ENCODE measurements at places on chromosomes 12 and 14.

DNA sequence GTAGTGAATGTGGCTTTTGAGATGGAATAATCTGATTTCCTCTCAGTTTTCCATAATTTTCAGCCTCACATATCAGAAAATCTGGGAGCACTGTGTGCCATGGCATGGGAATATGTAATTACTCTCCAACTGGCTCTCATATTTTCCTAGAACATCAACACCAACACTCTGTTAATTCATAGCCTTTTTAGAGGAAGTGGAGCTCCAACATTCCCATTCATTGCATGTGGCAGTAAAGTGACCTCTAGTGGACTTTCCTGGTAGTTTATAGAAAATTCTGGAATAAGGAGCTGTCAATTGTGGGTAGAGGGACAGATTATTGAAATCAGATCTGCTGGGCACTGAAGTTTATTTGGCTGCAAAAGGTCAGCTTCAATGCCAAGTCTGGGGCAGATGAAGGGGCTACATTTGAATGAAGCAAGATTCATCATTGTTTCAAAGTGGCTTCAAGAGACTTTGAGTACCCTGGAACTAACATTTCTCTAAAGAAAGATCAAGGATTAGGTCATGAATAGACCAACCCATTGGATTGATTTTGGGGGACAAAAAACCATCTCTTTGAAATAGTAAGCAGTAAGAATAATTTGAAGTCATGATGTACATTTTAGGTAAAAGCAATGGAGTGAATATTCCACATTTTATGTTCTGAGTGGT lies 23.6 kb upstream of the USP44 start:
- DNase-seq, result no peak

DNA sequence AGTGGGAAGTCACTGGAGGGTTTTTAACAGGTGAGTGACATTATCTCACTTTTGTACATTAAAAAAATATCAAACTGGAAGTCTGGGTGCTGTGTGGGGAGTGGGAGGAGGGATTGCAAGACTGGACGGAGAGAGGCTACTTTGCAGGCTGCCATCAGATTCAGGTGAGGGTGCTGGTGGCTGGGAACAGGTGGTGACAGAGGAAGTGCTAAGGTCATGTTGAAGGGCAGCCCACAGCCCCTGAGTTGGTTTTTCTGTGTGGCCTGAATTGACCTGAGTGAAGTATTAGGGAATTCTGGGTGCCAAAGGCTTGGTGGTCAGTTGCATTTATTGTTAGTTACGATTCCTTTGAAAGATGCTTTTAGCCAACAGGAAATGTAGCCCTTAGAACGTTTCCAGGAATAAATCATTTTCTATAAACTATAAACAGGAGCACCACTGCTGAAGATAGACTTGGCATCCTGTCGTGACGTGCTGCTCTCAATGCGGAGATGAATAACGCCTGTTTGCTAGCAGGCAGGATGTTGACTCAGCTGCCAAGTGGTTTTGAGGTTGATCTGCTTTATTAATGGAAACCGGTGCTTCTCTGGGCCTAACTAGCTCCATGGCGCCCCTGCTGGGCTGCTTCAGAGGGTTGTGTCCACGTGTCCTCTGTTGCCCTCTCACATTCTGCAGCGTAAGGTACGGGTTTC lies 707.5 kb upstream of the TMEM132C start:
- peak; percentile 34 for DNase-seq

DNA sequence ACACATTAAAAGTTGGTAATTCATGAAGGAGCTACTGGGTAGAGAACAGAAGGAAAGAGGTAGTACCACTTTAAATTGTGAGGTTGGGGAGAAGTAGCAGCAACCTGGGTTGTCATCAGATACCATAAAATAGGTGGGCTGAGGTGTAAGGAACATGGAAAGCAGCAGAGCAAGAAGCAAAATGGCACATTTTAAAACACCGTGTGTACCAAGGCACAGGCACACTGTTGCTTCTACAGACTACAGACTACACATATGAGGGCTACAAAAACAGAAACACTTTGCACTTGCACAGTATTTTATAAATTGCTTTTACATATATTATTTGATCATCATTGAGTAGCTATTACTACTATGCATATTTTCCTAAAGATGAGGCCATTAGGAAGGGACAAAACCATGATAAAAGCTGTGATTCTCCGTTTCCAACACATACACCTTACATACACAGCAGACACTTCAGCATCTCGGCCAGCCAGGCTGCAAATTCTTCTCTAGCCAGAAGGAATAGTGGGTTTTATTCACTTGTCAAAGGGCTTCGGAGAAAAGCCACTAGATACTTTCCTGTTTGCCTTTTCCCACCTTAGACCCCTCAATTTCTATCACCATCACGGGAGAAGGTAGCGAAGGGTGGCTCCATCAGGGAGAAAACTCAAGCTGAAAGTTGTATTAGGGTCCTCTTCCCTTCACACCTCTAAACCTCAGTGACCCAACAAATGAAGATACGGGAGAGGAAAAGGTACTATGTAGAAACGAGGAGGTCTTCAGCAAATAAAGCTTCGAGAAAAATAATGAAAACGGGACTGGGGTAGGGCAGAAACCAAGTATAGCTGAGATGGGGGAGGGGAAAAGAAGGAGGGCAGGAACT lies 1.6 kb downstream of the PYM1 start:
- peak; percentile 7 for DNase-seq

- no peak for DNase-seq
Observed at GRCh38 chr12:41325336-41325735, 137.2 kb downstream of the PDZRN4 start.

DNA sequence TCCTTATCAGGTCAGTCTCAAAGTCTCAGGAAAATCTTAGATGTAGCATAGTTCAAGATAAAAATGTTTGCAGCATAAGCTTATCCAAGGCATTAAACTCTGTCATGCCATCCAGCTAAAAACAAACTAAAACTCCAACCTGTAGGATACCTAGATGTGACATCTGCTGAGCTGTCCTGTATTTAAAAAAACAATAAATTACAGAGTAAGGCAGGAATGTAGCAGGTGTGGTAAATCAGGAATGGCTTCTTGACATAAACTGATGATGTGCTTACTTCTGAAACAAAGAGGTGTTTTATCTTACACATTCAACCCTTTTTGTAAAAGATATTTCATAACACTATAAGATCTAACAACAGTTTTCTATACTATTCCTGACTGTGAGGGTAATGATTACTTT lies 30.6 kb upstream of the DLGAP5 start:
- no peak for DNase-seq

- no peak for DNase-seq
Observed at GRCh38 chr14:93322929-93323599, 9.8 kb downstream of the BTBD7 start.

DNA sequence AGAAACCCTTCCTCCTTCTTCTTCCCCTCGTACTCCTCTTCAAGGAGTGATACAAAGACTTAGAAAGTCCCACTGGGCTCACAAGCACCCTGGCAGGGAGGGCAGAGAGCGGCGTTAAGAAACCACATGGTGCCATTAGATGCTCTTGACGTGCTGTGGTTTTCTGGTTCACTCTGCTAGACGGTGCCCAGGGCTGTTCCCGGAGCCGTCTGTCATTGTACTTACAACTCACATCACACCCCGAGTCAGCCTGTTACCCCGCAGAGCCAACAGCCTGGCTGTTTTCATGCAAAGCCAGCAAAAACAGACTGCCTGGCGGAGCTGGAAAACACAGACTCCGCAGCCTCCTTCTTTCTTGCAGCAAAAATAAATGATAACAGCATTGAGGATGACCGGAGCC lies 232.6 kb upstream of the TBX3 start:
- DNase-seq, result no peak

DNA sequence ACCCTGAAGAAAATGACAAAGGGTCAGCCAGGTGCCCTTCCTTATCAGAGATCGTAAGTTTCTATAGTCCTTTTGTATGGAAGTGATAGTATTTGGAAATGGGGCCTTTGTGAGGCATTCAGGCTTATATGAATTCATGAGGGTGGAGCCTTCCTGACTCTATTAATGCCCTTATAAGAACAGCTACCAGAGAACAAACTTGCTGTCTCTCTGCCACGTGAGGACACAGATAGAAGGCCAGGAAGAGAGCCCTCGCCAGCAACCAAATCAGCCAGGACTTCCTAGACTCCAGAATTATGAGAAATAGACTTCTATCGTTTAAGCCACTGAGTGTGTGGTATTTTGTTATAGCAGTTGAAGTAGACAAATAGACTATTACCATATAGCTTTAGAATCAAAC lies 36.7 kb downstream of the TRMT5 start:
- DNase-seq, result no peak

DNA sequence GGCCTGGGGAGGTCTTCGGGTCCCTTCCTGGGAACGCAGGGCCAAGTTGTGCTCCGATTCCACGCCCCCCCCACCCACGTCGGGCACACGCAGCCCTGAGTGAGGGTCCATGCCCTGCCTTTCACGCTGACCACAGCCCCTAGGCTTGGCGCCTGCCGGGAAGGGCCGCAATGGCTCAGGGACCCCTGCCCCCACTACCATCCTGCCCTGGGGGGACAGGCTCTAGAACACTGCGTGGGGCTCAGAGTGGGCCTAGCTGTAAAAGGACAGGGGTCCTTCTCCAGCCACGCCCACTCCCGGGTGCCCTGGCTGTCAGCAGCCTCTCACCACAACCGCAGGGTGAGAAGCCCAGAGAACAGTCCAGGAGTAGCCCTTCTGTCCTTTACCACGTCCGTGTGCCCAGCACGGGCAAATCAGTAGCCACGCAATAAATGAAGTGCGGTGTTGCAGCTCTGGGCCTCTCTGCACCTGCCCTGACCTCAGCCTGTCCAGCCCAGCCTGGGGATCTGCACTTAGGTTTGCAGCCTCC lies 9.4 kb upstream of the GPR68 start:
- no peak for DNase-seq

GRCh38 chr14:60133487-60133886 lies 31.7 kb downstream of the DHRS7 start:
- no peak for DNase-seq

DNA sequence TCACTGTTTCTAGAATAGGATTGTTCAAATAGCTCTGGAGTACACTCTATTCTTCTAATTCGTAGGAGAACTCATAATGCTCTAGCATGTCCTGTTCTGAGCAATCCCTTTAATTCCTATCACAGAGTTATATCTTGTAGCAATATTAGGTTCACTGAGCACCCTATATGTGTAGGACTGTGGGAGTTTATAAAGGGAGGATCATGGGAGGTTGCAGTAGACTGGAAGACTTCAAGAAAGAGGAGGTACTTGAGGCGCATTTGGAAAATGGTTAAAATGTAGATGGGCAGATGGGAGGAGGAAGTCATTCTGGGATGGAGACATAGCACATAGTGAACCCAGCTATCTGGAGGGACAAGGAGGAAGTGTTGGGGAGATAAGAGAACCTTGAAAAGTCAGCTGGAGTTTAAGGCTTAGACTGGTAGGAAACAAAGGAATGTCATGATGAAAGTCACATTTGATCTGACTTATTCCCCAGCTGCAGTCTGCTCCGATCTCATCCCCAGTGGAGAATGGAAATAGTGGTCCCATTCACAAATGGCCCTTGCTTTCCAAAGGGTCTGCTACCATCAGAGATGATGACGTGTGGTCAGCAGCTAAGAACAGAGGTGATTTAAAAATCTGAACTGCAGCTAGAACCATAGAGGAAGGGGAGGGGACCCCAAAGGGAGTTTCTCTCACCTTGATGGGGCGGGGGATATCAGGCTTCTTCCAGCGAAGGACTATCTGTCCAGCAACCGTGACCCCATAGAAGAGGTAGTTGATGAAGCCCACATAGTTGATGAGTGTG lies 10.1 kb upstream of the CEBPE start:
- DNase-seq, result no peak

- no peak for DNase-seq
Observed at GRCh38 chr14:37600880-37601741, 5.7 kb downstream of the TTC6 start.

GRCh38 chr14:22432348-22432976 lies 156.6 kb downstream of the DAD1 start:
- DNase-seq, result no peak

- DNase-seq, result no peak
Observed at GRCh38 chr14:59503256-59503655, 18.9 kb downstream of the JKAMP start.

DNA sequence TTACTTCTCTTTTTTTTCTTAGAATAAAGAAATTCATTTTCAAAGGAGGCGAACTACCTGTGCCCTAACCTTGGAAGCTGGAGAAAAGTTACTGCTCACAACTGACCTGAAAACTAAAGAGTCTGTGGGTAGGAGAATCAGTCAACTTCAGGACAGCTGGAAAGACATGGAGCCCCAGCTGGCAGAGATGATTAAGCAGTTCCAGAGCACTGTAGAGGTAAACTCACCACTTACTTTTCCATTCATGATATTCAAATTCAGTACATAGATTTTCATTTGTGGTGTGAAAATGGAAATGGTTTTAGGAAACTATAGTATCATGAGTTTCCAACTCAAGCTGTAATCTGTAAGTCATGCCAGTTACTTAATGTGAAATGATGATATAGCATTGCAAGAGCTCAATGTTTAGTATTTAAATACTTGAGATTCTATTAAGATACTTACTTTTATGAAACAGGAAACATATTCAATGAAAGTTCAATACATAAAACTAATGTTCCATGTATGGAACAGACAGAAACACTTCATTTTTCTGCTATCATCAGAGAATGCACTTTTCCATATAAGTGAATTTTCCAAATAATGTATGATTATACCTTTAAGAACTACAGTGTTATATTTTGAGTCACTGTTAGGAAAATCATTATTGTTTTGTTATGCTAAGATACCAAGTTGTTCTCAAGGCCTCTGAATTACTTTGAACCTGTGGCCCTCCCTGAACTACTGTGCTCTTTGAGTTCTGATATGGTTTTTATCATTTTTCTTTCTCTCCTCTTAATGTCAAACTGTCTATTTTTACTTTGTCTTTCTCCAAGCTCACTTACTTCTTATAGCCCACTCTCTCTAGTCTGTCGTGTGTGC lies 119.0 kb downstream of the ESR2 start:
- DNase-seq, result no peak

GRCh38 chr14:87676814-87677437 lies 316.1 kb downstream of the GALC start:
- no peak for DNase-seq

- DNase-seq, result no peak
Observed at GRCh38 chr12:131826097-131826928, 1.9 kb upstream of the MMP17 start.

DNA sequence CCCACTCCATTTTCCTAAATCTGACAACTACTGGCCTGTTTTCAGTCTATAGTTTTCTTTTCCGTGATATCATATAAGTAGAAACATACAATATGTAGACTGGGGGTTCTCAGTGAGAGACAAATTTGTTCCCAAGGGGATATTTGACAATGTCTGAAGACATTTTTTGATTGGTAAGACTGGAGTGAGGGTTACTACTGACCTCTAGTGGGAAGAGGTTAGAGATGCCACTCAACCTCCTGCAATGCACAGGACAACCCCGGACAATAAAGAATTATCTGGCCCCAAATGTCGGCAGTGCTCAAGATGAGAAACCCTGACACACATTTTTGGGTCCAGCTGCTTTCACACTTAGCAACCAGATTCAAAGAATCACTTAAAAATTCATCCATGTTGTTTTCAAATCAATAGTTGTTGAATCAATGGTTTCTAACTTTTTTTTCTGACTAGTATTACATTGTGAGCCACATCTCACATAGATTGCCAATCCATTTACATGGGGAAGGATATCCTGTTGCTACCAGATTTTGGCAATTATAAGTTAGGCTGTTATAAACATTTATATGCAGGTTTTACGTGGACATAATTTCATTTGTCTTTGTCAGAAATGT lies 307.1 kb downstream of the RPL10L start:
- DNase-seq, result no peak
